ENCODE measurements at places on chromosomes 11 and 22. TPM values are rescaled to one million over a fixed set of nuclear protein-coding genes. Genes with fewer than 3 reads are reported as not detected.

MS4A15 gene
- total RNA-seq, result not detected

KDELR3 gene
- 9.6 TPM for total RNA-seq

- no peaks in the 10 kb centered on the region for H3K36me3 ChIP-seq
- DNase-seq, result no peak
- H3K27ac ChIP-seq, result no peak overlapping the region
- no peak overlapping the region for H3K4me3 ChIP-seq
Measured at GRCh38 chr11:113907152-113907551, 2.6 kb downstream of the HTR3B start.

- H3K4me3 ChIP-seq, result no peak overlapping the region
- H3K4me1 ChIP-seq, result no peaks in the 10 kb centered on the region
- no peaks in the 10 kb centered on the region for H3K27me3 ChIP-seq
- no peak overlapping the region for H3K27ac ChIP-seq
Measured at GRCh38 chr22:47372596-47373385, 610.3 kb downstream of the TBC1D22A start.

DNA sequence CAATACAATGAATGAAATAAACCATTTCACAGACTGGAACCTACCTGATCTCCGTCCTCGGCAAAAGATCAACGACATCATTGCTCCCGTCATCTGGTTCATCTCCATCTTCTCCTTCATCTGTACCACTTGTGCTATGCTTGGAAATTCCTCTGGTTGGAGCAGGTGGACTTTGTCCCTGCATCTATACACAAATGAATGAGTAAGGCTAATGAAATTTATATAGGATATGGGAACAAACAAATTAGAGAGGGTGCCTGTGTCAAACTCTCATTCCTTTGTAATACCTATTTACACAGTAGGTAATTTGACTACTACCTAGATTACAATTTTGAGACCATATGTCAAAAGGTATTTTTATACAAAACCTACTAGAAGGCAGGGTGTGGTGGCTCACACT, 59.4 kb downstream of the F2 start:
- no peak overlapping the region for H3K27ac ChIP-seq
- H3K27me3 ChIP-seq, result no peaks in the 10 kb centered on the region
- H3K36me3 ChIP-seq, result no peaks in the 10 kb centered on the region

GRCh38 chr11:29231586-29231985, 785.2 kb downstream of the KCNA4 start:
- no peak overlapping the region for H3K27ac ChIP-seq
- no peak overlapping the region for H3K4me3 ChIP-seq
- no peaks in the 10 kb centered on the region for H3K27me3 ChIP-seq
- no peaks in the 10 kb centered on the region for H3K4me1 ChIP-seq
- no peak for DNase-seq
- no peaks in the 10 kb centered on the region for H3K36me3 ChIP-seq
